Esophagus muscularis mucosa (tissue), 4 donors: ENCODE measurements at places on chromosomes 16 and 17. TPM values are rescaled to one million over a fixed set of nuclear protein-coding genes. Genes with fewer than 3 reads are reported as not detected.

CMTM4 gene
- 18.0 TPM for total RNA-seq

C17orf107 gene
- total RNA-seq = 0.52 TPM

RUNDC3A gene
- total RNA-seq = 0.42 TPM

KCNJ16 gene
- 0.78 TPM for total RNA-seq

CLDN6 gene
- not detected for total RNA-seq

PDILT gene
- not detected for total RNA-seq

RHBDF1 gene
- total RNA-seq = 30.7 TPM

KRTAP9-8 gene
- total RNA-seq = not detected

MPP2 gene
- total RNA-seq = 13.3 TPM

GJC1 gene
- total RNA-seq = 39.0 TPM

KRTAP4-1 gene
- not detected for total RNA-seq

KRT222 gene
- total RNA-seq = 2.4 TPM

CHST5 gene
- not detected for total RNA-seq

PITPNM3 gene
- 93.2 TPM for total RNA-seq

HID1 gene
- 13.5 TPM for total RNA-seq

PRSS22 gene
- total RNA-seq = not detected

YBX2 gene
- total RNA-seq = 8.7 TPM

BCL6B gene
- total RNA-seq = 3.8 TPM

KRT36 gene
- total RNA-seq = not detected

TSR3 gene
- total RNA-seq = 100 TPM

SPOP gene
- 304 TPM for total RNA-seq

TBC1D28 gene
- total RNA-seq = not detected

TOX3 gene
- not detected for total RNA-seq

SLC16A13 gene
- total RNA-seq = 1.2 TPM

PRR11 gene
- total RNA-seq = 110 TPM

ADAT1 gene
- 17.9 TPM for total RNA-seq

DLX4 gene
- total RNA-seq = not detected

MYL11 gene
- not detected for total RNA-seq

IGFALS gene
- 0.45 TPM for total RNA-seq

ODAD4 gene
- total RNA-seq = 1.4 TPM

CCDC40 gene
- total RNA-seq = 9.1 TPM

DNAH2 gene
- 0.06 TPM for total RNA-seq

SDR42E1 gene
- 0.83 TPM for total RNA-seq

CCL17 gene
- not detected for total RNA-seq

KRTAP16-1 gene
- not detected for total RNA-seq

KRT15 gene
- 3.3 TPM for total RNA-seq

ABCA6 gene
- total RNA-seq = 45.1 TPM

CORO6 gene
- 47.5 TPM for total RNA-seq

ZSCAN10 gene
- not detected for total RNA-seq

HOXB6 gene
- 3.2 TPM for total RNA-seq

CEMP1 gene
- not detected for total RNA-seq

NTN3 gene
- 0.29 TPM for total RNA-seq

LAT gene
- 6.2 TPM for total RNA-seq

KRT33A gene
- not detected for total RNA-seq

FAAP100 gene
- total RNA-seq = 17.1 TPM

SALL1 gene
- not detected for total RNA-seq

RPL13 gene
- 6,804 TPM for total RNA-seq

TLCD2 gene
- total RNA-seq = 4.6 TPM

MC1R gene
- total RNA-seq = 2.8 TPM

CCL1 gene
- total RNA-seq = not detected
